Stimulated activated CD4-positive, alpha-beta T cell treated with anti-CD3 and anti-CD28 coated beads, TNF-alpha, amount 100 ng/mL, for 48 hours (primary cell): ENCODE measurements at places on chromosomes 1 and 21.

GRCh38 chr1:9867408-9868243 is 42.4 kb downstream of the CTNNBIP1 start:
- peak; percentile 66 for DNase-seq

DNA sequence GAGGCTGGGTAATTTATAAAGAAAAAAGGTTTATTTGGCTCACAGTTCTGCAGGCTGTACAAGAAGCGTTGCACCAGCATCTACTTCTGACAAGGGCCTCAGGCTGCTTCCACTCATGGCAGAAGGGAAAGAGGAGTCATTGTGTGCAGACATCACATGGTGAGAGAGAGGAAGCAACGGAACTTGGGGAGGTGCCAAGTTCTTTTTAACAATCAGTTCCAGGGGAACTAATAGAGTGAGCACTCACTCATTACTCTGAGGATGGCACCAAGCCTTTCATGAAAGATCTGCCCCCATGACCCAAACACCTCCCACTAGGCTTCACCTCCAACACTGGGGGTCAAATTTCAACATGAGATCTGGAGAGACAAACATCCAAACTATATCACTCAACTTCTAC is 77.2 kb downstream of the DDAH1 start:
- DNase-seq: no peak

DNA sequence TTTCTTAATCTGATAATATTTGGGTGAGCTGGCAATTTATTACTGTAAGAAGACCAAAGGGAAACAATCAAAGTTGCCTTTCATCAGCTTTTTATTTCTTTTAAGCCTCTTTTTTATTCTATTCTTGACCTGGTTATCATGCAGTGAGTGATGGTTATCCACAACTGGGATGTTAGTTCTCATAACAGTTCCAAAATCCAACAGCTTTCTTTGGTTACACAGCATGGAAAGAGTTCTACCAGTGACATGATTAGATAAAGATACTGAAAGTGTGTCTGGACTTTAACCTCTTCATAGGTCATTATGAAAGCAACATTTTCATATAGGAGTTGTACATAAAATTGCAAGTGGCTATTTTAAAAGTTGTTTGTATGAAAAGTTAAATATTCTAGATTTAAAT is 163.0 kb downstream of the SYT2 start:
- no peak for DNase-seq

DNA sequence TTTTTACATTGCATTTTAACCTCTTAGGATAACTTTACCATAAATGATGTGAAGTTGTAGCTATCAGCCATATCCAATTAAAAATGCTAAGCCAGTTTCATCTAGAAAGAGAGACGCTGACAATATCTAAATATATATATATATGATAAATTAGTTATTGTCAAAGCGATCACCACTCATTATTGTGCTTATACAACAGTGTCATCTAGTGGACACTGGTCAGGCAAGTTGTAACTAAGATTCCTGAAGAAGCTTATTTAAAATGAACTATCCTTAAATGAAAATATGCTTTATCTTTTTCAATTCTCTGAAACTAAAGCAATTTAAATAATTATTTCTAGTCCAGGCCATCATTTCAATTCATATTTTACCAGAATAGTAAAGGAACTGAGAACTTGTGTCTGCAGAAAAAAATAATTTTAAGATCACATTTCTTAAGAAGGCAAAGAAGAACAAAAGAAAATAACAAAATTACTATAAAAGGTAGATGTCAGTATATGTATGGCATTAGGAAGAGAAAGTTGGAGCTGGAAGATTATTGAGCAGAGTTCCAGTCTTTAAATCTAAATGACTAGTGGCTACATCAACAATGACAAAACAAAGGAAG is 193.3 kb upstream of the SNX7 start:
- DNase-seq: no peak

DNA sequence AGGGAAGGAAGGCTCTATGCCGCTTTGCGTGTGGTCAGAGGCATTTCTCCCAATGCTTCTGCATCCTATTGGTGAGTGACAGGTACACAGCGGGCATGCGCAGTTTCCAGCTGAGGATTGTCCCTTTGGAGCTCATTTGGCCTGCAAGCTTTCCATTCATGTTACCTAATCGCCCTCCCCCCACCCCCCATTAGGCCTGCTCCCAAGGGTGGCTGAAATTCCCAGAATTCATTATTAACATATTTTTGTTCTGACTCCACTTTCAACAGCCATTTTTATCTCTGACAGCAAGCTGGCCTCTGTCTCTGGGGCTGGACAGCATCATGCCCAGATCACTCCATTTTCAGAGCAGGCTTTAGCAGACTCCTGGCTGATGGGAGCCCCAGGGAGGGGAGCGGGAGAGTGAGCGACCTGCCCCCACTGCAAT is 25.6 kb downstream of the MIS18A start:
- no peak for DNase-seq
